DMS79 treated with DMSO at 0.1 percent for 48 hours (cell line): ENCODE measurements at places on chromosomes 5 and 9.
A peak's percentile ranks its signal among the peaks of the same experiment; 100 is the strongest.

GRCh38 chr5:149381986-149382338 is 2.9 kb upstream of the IL17B start:
- DNase-seq: peak; percentile 5

DNA sequence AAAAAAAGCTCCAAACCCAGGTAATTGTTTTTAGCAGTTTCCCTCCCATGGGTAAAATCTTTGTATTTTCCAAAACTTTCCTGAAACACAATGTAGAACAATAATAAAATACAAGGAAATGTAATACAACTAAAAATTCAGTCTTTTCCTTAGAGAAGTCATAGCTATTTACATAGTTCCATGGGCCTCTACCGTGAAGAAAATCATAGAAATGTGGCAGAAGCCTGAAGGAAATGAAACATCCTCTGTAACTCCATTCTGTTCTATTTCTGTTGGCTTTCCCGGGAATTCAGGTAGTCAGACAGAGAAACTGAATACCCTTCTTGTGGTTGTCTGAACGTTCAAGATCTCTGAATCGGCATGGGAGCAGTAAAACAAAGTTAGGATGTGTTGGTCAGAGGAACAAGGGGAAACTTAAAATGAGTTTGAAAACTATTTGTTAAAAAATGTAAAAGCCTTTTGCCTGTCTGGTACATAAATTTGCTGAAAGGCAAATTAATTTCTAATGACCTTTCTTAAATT is 202.4 kb upstream of the ZNF608 start:
- DNase-seq: no peak

GRCh38 chr5:68187268-68188055 is 28.1 kb upstream of the PIK3R1 start:
- DNase-seq: no peak

- DNase-seq: no peak
Observed at GRCh38 chr5:2896371-2897275, 145.1 kb upstream of the IRX2 start.

DNA sequence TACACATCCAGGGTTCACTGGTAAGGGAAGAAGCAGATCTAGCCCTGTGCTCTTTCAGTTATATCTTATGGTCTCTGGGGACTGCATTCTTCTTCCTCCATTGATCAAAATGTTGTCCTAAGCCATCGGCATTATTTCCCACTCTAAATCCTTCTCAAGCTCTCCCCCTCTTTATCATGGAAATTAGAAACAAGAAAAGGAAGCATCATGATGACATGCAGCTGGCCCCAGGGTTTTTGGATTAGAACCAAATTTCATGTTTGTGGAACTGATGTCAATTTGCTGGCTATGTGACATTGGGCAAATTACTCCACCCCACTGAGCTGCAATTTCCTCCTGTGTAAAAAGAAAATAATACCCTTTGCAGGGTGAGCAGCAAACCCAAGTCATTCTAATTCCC is 39.5 kb downstream of the MFAP3 start:
- DNase-seq: peak; percentile 61

DNA sequence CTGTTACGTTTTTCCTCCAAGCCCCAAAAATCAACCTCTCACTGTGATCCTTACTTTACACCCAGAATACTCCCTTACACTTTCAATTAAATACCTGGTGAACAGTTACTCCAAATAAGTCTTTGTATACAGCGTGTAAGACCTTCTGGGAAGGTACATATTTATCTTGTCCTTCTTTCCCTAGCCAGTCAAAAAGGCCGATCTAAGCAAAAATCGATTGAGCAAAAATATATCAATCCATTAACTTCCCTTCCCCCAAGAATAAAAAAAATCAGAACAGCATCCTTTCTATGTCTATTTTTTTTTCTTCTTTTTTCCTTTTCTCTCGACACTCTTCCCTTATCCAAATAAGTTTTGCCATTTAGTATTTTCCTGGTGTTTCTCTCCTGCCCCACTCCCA is 71.3 kb downstream of the ABHD17B start:
- DNase-seq: no peak
